ENCODE measurements at places on chromosomes 6 and 20.

- no peak for DNase-seq
These were observed 5.0 kb downstream of the MANBAL start for GRCh38 chr20:37294262-37294981.

DNA sequence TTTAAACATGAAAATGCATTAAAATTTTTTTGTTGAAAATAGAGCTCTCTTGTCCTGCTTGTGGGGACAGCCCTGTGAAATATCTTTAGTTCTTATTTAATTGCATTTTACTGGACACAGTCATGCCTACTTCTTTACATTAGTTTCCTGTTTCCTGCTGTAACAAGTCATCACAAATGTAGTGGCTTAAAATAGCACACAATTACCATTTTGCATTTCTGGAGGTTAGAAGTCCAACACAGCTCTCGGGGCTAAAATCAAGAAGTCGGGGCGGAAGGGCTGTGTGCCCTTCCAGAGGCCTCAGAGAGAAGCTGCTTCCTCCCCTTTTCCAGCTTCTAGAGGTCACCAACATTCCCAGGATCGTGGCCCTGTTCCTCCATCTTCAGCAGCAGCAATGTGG, 29.4 kb downstream of the PNLDC1 start:
- DNase-seq, result no peak

- no peak for DNase-seq
These were observed 25.8 kb downstream of the B4GALT5 start for GRCh38 chr20:49687595-49688567.

- DNase-seq, result no peak
These were observed 67.4 kb downstream of the RWDD2A start for GRCh38 chr6:83260577-83260976.

GRCh38 chr6:159315562-159315961, 146.4 kb downstream of the FNDC1 start:
- DNase-seq, result no peak

GRCh38 chr20:1696521-1697209, 39.1 kb upstream of the SIRPG start:
- no peak for DNase-seq

DNA sequence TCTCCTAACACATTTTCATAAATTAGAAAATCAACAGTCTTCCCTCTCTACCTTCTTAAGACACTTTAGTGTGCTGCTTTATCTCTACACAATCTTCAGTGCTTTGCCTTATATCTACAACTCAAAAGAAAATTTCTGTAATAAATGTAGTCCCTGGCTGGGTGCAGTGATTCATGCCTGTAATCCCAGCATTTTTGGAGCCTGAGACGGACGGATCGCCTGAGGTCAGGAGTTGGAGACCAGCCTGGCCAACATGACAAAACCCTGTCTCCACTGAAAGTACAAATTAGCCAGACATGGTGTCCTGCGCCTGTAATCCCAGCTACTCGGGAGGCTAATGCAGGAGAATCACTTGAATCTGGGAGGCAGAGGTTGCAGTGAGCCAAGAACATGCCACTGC, 9.7 kb upstream of the EDN1 start:
- DNase-seq, result no peak

DNA sequence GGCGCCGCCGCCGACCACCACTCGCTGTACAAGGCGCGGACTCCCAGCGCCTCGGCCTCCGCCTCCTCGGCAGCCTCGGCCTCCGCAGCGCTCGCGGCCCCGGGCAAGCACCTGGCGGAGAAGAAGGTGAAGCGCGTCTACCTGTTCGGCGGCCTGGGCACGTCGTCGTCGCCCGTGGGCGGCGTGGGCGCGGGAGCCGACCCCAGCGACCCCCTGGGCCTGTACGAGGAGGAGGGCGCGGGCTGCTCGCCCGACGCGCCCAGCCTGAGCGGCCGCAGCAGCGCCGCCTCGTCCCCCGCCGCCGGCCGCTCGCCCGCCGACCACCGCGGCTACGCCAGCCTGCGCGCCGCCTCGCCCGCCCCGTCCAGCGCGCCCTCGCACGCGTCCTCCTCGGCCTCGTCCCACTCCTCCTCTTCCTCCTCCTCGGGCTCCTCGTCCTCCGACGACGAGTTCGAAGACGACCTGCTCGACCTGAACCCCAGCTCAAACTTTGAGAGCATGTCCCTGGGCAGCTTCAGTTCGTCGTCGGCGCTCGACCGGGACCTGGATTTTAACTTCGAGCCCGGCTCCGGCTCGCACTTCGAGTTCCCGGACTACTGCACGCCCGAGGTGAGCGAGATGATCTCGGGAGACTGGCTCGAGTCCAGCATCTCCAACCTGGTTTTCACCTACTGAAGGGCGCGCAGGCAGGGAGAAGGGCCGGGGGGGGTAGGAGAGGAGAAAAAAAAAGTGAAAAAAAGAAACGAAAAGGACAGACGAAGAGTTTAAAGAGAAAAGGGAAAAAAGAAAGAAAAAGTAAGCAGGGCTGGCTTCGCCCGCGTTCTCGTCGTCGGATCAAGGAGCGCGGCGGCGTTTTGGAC, 2.0 kb downstream of the SOX4 start:
- no peak for DNase-seq

- no peak for DNase-seq
These were observed 28.9 kb upstream of the SCGN start for GRCh38 chr6:25623065-25623464.
